ENCODE measurements at places on chromosomes 5 and 9. TPM values are rescaled to one million over a fixed set of nuclear protein-coding genes. Genes with fewer than 3 reads are reported as not detected.

The TSSK1B gene
- total RNA-seq: not detected

The ZER1 gene
- total RNA-seq: 15.9 TPM

The LHX6 gene
- total RNA-seq: not detected

The BSPRY gene
- total RNA-seq: 4.0 TPM

The LRRC19 gene
- total RNA-seq: not detected

DNA sequence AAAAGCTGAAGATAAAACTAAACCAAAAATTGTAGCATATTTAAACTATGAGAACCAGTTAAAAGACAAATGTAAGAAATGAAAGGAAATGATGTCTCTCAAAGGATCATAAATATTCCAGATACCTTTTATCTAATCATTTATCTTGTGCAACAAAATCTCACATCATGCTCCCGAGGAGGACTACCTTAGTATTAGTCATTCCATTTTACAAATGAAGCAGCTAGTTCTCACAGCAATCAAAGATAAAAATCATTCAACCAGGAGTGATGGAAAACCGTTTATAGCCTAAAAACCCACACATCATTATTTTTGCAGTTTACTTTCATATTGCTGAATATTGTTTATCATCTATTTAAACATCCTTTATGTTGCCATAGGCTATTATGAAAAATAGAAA, 190.0 kb downstream of the CDH12 start:
- no peak for DNase-seq

GRCh38 chr5:174664180-174664850, 60.1 kb upstream of the MSX2 start:
- no peak for DNase-seq

DNA sequence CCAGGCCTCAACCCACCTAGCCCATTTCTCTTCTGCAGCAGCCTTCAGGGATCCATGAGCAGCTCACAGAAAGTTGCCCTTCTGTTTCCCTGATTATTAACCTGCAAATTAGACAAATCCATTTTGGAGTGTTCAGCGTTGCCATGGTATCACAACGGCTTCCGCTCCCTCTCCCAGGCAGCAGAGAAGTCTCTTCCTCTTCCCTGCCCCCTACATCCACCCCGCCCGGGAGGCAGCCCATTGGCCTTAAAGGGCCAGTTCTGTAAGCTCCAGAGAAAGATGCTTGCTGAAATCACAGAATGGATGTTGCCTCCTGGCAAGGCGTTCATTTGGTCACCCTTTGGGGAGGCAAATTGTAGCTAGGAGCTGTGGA, 47.7 kb upstream of the BOD1 start:
- DNase-seq: no peak

GRCh38 chr5:100992354-100992753, 89.3 kb upstream of the ST8SIA4 start:
- DNase-seq: no peak

GRCh38 chr5:68303038-68303738, 87.6 kb downstream of the PIK3R1 start:
- DNase-seq: no peak

GRCh38 chr9:85224729-85225128, 517.0 kb downstream of the AGTPBP1 start:
- DNase-seq: no peak

DNA sequence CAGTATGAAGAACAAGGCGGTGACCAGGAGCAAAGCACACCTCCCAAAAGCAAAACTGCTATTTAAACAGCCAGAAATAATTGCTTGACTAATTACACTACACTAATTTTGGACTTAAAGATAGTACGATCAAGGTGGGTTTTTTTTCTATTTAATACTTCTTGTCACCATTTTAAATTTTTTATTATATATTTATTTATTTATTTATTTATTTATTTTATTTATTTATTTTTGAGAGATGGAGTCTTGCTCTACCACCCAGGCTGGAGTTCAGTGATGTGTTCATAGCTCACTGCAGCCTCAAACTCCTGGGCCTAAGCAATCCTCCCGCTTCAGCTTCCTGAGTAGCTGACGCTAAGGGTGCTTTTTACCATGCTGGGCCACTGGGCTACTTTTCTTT, 146.2 kb upstream of the IRX1 start:
- no peak for DNase-seq

- no peak for DNase-seq
Measured at GRCh38 chr9:105656131-105656921, 5.9 kb upstream of the TAL2 start.

- DNase-seq: no peak
Measured at GRCh38 chr5:18736051-18736398, 1101.8 kb downstream of the TAF11L14 start.

- DNase-seq: no peak
Measured at GRCh38 chr5:82044010-82044409, 72.2 kb downstream of the ATG10 start.

DNA sequence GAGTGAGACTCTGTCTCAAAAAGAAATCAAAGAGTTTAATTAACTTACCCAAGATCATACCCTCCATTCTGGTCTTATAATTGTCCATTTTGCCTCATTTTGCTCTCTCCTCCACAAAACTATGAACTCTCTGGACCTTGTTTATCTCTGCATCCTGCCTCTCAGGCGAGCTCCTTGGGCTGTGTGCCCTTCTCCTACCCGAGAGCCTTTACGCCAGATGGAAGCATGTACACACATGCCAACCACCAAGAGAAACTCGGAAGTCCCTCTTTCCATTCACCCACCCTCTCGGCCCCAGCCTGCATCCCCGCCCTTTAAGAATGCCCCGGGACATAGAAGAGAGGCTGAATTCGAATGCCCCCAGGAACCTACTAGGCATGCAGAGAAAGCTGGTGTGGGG, 25.9 kb downstream of the CPLX2 start:
- no peak for DNase-seq

DNA sequence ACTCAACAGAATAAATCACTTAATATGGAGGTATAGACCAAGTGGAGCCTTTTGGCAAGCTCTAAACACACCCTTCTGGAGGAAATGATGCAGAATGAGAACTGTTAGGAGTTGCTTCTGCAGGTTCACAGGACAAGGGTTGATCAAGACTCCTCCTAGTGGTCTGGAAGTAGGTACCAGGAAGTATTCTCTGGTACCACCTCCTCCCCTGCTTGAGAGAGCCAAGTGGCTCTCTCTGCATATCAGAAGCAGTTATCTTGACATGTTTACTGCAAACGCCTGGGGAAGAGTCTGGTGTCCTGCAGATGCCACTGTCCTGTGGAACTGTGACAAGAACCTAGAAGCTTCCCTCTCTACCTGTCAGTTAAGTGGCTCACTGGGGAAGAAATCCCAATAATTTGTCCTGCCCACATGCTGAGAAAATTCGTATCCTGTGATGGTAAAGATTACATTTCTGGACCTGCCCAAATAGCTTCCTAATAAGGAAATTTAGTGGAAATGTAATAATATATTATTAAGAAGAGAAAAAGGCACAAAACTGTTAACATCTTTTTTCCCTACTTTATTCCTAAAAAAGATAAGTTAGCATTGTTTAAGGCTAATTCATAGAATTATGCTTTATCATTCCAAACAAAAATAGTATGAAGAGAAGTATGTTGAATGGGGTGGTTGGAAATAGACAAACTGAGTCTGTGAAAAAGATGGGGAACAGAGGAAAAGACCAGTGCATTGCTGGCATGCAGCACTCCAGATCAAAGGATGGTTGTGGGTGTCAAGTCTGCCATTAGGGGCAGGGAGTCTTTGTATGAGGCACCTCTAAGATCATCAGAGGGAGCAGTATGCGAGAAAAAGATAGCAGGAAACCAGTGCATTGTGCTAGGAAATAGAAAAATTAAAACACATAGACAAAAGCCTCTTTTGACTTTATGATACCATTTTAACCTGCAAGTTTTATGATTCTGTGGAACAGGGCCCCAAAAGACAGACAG, 118.8 kb downstream of the CDC42SE2 start:
- DNase-seq: peak; percentile 72

DNA sequence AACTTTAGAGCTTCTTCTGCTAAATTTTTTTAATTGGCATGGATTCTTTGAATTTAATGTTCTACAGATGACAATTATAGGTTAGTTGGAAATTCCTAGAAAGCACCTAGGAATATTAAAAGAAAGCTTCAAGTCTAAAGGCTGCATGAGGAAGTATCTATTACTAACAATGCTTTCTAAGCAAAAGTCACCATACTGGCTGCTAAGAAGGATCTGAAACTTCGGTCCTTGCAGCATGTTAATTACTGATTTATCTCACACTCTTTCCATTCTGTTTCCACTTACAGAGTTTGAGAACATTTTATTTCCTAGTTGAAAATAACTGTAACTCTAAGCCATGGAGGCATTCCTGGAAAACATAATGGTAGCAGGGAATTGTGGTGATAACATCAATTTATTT, 8.4 kb downstream of the SEMA6A start:
- no peak for DNase-seq

GRCh38 chr5:140642718-140643117, 3.5 kb downstream of the TMCO6 start:
- DNase-seq: no peak

DNA sequence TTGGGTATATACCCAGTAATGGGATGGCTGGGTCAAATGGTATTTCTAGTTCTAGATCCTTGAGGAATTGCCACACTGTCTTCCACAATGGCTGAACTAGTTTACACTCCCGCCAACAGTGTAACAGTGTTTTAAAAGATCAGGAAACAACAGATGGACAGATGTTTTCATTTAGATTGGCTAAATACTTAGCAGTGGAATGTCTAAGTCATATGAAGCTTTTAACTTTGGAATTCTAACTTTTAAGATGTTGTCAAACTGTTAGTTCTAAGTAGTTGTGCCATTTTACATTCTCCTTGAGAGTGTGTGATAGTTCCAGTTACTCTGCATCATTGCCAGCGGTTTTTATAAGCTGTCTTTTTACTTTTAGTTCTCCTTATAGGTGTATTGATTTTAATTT, 688.8 kb downstream of the SEMA5A start:
- no peak for DNase-seq

- no peak for DNase-seq
Measured at GRCh38 chr9:94934816-94935328, 208.4 kb downstream of the AOPEP start.

DNA sequence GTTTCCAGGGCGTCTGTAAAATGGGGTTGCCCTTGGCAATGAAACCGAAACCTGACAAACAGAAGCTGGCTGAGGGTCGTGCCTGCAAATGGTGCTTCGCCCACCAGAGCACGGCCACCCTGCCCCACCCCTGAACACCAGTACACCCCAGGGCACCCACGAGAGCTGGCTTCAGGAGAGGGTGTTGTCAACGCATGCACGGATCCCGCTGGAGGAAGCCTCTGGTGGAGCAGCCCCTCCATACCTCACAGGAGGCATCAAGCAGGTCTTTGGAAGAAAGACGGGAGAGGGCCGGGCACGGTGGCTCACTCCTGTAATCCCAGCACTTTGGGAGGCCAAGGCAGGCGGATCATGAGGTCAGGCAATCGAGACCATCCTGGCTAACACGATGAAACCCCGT, 8.6 kb downstream of the SLC6A3 start:
- no peak for DNase-seq

GRCh38 chr9:93268551-93269314, 84.8 kb downstream of the WNK2 start:
- peak; percentile 29 for DNase-seq

GRCh38 chr9:5872511-5872910, 18.2 kb upstream of the MLANA start:
- DNase-seq: no peak

DNA sequence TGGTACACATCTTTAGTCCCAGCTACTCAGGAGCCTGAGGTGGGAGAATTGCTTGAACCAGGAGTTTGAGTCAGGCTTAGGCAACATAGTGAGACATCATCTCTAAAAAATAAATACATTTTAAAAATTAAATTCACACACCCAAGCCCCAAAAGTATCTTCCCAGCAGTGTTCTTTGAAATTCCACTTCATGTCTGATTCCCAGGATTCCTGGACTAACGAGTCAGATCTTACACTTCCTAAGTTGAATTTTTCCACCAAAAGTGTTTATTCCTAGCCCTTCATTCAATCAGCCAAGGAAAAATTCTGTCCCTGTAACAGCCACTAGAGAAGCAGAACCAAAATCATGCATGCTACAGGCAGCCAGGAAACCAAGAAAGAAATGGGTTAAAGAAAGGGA, 970.9 kb downstream of the EFNA5 start:
- no peak for DNase-seq

Data from activated CD8-positive, alpha-beta T cell treated with anti-CD3 and anti-CD28 coated beads, Interleukin-2, amount 10 ng/mL, durations not matched to agents 7 days and 5 days (primary cell).